ENCODE measurements at places on chromosomes 2 and 18. TPM values are rescaled to one million over a fixed set of nuclear protein-coding genes. Genes with fewer than 3 reads are reported as not detected.

ANTXR1 gene
- 24.7 TPM for total RNA-seq

TRPM8 gene
- total RNA-seq, result 1.4 TPM

HK2 gene
- 56.0 TPM for total RNA-seq

STON1 gene
- total RNA-seq, result 14.9 TPM

UGT1A8 gene
- total RNA-seq, result not detected

MC5R gene
- not detected for total RNA-seq

TCF23 gene
- total RNA-seq, result not detected

- H3K27me3 ChIP-seq, result no peaks in the 10 kb centered on the region
- no peak overlapping the region for H3K27ac ChIP-seq
- H3K4me1 ChIP-seq, result no peaks in the 10 kb centered on the region
Observed at GRCh38 chr2:71426721-71427120, 26.6 kb upstream of the DYSF start.

GRCh38 chr2:126436411-126436810 is 219.5 kb upstream of the GYPC start:
- no peak overlapping the region for H3K4me3 ChIP-seq
- H3K27me3 ChIP-seq, result no peaks in the 10 kb centered on the region
- no peak overlapping the region for H3K27ac ChIP-seq
- DNase-seq, result no peak

GRCh38 chr18:55588111-55588869 is at the start of gene TCF4:
TCF4 (minus strand) TSS chr18:55588192; CDS start chr18:55587116, 1,076 bp downstream.
- peak within 1 kb of the TSS; percentile 91 for H3K27ac ChIP-seq
- H3K27me3 ChIP-seq, result no peaks in the 10 kb centered on the region
- H3K4me3 ChIP-seq, result peak within 1 kb of the TSS; percentile 67
- H3K36me3 ChIP-seq, result no peaks in the 10 kb centered on the region
- DNase-seq, result peak; percentile 73

DNA sequence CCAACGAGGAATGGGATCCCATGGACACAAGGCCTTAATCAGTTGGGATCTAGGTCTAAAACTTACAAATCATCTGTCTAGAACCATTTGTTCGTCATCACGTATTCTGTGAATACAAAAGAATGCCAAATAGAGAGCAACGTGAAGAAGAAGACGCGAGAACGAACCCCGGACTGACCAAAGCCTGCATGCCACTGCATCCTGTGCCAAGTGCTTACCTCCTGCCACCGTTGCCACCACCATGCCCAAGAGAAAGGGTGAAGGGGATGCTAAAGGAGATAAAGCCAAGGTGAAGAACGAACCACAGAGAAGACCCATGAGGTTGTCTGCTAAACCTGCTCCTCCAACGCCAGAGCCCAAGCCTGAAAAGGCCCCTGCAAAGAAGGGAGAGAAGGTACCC is 30.2 kb downstream of the ITSN2 start:
- H3K4me3 ChIP-seq, result no peak overlapping the region
- no peak for DNase-seq
- H3K27me3 ChIP-seq, result no peaks in the 10 kb centered on the region
- no peaks in the 10 kb centered on the region for H3K4me1 ChIP-seq
- H3K36me3 ChIP-seq, result no peaks in the 10 kb centered on the region

DNA sequence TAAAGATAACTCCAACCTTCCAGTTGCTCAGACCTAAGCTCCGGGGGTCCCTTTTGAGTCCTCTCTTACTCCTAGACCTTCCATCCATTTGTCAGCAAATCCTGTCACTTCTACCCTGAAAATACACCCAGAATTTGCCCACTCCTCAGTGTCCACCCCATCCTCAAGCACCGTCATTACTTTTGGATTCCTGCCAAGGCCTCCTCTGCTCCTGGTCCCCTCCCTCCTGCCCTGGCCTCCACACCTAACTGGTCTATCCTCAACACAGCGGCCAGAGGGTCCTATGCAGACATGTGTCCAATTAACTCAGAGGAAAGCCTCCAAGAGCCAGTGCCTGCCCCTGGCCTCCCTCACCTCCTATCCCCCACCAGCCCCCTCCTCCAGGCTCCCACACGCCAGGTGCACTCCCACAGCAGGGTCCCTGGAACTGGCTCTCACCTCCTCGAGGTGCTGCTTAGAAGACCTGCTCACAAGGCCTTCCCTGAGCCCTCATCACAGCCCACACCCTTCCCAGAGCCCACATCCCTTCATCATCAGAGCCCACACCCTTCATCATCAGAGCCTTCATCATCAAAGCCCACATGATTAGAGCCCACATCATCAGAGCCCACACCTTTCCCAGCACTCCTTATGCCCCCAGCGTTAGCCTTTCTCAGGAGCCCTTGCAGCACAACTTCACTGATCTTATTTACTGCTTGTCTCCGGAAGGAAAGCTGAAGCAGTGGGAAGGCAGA is 20.4 kb downstream of the FAM178B start:
- H3K4me3 ChIP-seq, result no peak overlapping the region
- no peaks in the 10 kb centered on the region for H3K27me3 ChIP-seq
- DNase-seq, result no peak
- no peaks in the 10 kb centered on the region for H3K36me3 ChIP-seq

DNA sequence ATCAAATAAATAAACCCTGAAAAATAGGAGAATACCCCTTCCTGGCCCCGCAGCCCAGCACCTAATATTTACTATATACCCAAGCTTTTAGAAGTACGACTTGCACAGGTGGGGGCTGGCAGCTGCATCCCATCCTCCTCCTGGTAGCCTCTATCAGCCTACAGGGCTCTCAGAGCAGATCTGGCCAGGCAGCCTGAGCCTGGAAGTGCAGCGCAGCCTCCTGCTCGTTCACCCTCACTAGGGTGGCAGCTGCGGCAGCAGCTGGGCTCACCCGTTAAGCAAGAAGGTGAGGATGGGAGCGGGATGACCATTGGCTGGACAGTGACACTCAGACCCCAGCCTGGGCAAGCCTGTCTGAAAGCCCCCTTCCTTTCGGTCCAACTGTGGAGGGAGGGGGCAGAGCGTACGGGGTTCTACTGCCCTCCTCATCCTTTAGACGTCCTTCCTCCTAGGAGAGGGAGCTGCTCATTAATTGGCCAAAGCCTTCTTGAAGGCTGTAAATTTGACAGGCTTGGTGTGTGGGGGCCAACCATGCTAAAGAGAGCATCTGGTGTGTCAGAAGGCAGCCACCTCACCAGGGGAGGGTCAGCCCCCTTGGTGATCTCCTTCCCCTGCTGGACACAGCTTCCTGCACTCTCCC is 23.3 kb downstream of the MPHOSPH10 start:
- peaks cover 6% of the 10 kb centered on the region for H3K4me1 ChIP-seq
- DNase-seq, result no peak
- H3K27me3 ChIP-seq, result no peaks in the 10 kb centered on the region
- H3K4me3 ChIP-seq, result no peak overlapping the region

DNA sequence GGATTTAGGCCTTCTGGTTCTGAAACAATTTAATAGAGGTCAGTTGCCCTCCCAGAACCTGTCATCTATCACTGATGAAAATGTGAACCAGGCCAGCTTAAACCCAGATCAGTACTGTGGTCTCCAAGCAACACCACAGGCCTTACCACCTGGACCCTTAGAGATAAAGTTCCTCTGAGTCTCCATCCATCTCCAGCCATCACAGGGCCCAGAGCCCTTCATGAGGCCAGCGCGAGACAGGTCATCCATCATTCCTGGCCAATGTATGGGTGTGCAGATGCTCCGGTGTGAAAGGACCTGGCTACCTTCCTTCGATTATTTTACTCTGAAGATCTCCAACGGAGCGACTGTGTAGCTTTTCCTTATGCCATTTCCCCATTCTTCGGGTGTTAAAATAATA is 322.7 kb upstream of the SOX11 start:
- no peaks in the 10 kb centered on the region for H3K27me3 ChIP-seq
- DNase-seq, result no peak
- no peaks in the 10 kb centered on the region for H3K36me3 ChIP-seq
- no peak overlapping the region for H3K27ac ChIP-seq

DNA sequence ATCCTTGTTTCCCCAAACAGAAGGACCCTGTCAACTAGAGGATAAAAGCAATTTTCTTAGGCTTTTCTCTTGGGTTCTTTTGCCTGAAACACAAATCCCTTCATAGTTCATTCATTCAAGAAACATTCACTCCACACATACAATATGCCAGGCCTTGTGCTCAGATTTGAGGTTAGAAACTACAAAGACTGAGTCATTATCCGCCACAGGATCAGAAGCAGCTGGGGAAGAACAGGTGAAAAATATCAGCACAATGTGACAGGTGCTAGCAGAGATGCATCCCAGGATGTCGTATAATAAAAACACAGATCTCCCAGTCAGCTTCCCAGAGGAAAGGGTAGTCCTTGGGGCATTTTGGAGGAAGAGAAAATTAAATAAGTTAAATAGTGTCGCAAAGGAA is 172.4 kb downstream of the LRATD1 start:
- H3K4me3 ChIP-seq, result no peak overlapping the region
- H3K36me3 ChIP-seq, result no peaks in the 10 kb centered on the region
- H3K27me3 ChIP-seq, result no peaks in the 10 kb centered on the region
- no peaks in the 10 kb centered on the region for H3K4me1 ChIP-seq
- no peak for DNase-seq

DNA sequence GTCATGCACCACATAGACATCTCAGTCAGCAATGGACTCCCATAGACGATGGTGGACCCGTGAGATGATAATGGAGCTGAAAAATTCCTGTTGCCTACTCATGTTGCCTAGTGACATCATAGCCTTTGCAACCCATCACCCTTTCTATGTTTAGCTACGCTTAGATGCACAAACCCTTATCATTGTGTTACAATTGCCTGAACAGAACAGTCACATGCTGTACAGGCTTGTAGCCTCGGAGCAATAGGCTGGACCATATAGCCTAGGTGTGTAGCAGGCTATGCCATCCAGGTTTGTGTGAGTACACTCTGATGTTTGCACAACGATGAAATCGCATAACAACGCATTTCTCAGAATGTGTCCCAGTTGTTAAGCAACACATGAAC is 221.6 kb downstream of the ALPK2 start:
- H3K36me3 ChIP-seq, result no peaks in the 10 kb centered on the region
- H3K27ac ChIP-seq, result no peak overlapping the region
- 0 out of 2 replicates have a peak, but pooled peaks cover 3% of the 10 kb centered on the region for H3K4me1 ChIP-seq
- DNase-seq, result no peak

DNA sequence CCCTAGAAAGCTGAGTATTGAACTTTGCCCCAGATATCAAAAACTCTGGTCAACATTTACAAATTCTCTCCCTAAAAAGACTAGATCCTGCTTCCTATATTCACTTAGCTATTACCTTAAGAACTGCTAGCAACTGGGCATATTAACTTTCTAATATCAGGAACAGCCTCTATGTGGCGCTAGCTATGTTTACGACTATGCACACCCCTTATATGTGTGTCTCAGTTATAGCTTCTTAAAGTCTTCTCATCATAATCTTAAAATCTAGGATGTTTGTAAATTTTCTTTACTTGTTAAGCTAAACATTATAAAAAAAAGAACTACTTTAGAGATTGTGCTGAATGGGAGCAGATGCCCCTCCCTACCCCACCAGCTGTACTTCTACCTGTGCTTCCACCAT is 1.7 kb upstream of the STAMBP start:
- H3K36me3 ChIP-seq, result peaks cover 3% of the 10 kb centered on the region
- H3K27me3 ChIP-seq, result no peaks in the 10 kb centered on the region
- no peak overlapping the region for H3K27ac ChIP-seq
- H3K4me1 ChIP-seq, result peaks cover 17% of the 10 kb centered on the region
- no peak overlapping the region for H3K4me3 ChIP-seq
- DNase-seq, result peak; percentile 43

GRCh38 chr2:74481961-74482800 is 617 bp downstream of the CCDC142 start:
- peak; percentile 75 for DNase-seq
- no peaks in the 10 kb centered on the region for H3K36me3 ChIP-seq
- H3K27me3 ChIP-seq, result no peaks in the 10 kb centered on the region

DNA sequence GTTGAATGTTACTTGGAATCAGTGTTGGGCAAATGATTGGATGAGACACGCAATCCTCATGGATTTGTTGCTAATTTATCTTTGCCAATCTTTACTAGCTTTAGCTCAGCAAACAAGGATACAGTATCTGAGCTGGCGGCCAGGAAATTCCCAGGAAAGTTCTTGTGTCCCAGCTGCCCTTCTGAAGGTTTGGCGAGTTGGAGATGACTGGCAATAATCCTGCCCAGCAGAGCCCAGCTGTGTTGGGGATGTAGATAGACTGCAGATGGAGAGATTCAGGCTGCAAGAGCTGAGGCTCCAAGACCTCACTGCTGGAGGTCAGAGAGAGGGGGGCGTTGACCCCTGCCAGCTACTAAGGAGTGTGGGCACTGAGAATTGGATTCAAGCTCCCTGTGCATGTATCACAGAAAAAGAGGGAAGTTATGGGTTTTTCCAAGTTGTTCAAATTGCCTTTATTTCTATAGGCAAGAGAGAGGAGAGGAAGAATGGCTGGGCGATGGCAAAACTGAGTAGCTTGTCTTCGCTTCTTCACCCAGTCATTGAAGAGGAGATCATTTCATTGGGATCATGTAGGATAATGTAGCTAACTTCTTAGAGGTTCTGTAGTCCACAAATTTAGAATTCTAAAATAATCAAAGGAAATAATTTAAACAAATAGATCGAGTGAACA is 506.8 kb upstream of the LRATD1 start:
- no peaks in the 10 kb centered on the region for H3K4me1 ChIP-seq
- H3K27me3 ChIP-seq, result no peaks in the 10 kb centered on the region
- no peak overlapping the region for H3K4me3 ChIP-seq
- no peak overlapping the region for H3K27ac ChIP-seq

GRCh38 chr2:204108330-204108751 is 171.8 kb downstream of the ICOS start:
- peak; percentile 69 for DNase-seq
- no peaks in the 10 kb centered on the region for H3K27me3 ChIP-seq
- H3K27ac ChIP-seq, result no peak overlapping the region

GRCh38 chr2:225497166-225497565 is 97.7 kb downstream of the NYAP2 start:
- peak; percentile 55 for DNase-seq
- no peaks in the 10 kb centered on the region for H3K27me3 ChIP-seq
- no peak overlapping the region for H3K27ac ChIP-seq
- H3K4me3 ChIP-seq, result no peak overlapping the region
- H3K36me3 ChIP-seq, result no peaks in the 10 kb centered on the region
- H3K4me1 ChIP-seq, result peaks cover 15% of the 10 kb centered on the region

DNA sequence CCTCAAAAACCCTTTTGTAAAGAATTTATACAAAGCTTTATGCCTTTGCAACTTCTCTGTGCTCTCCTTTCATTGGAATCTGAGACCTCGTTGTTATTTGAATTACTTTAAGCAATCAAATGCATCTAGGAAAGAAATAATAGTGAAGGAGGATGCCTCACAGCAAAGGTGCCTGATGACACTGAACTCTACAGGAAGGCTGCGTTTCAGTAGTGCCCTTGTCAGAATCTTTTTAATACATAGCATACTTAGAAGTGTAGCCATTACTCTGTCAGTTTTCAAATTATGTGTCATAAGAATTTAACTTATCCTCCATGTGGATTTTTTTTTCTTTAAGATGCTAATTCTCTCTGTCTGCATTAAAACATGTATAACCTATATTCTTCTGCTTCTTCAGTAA is 9.6 kb upstream of the LYPD6B start:
- H3K27ac ChIP-seq, result no peak overlapping the region

- DNase-seq, result no peak
- no peak overlapping the region for H3K4me3 ChIP-seq
- H3K27ac ChIP-seq, result no peak overlapping the region
Observed at GRCh38 chr2:166360906-166361305, 14.8 kb downstream of the SCN9A start.

GRCh38 chr2:27262379-27263286 is at the start of gene SLC30A3:
SLC30A3 (minus strand) TSS chr2:27263047; CDS start chr2:27262906, 141 bp downstream.
- peaks cover 17% of the 10 kb centered on the region for H3K4me1 ChIP-seq
- peak within 1 kb of the TSS; percentile 82 for H3K4me3 ChIP-seq
- peaks cover 78% of the 10 kb centered on the region for H3K27me3 ChIP-seq
- peak; percentile 74 for DNase-seq
- H3K27ac ChIP-seq, result no peak within 1 kb of the TSS
